Activated CD8-positive, alpha-beta memory T cell treated with anti-CD3 and anti-CD28 coated beads for 1 hour (primary cell): ENCODE measurements at places on chromosomes 4 and X.

- DNase-seq: no peak
Observed at GRCh38 chrX:108020631-108021030, 24.2 kb upstream of the VSIG1 start.

- DNase-seq: no peak
Observed at GRCh38 chr4:100356172-100356571, 161.7 kb downstream of the EMCN start.

DNA sequence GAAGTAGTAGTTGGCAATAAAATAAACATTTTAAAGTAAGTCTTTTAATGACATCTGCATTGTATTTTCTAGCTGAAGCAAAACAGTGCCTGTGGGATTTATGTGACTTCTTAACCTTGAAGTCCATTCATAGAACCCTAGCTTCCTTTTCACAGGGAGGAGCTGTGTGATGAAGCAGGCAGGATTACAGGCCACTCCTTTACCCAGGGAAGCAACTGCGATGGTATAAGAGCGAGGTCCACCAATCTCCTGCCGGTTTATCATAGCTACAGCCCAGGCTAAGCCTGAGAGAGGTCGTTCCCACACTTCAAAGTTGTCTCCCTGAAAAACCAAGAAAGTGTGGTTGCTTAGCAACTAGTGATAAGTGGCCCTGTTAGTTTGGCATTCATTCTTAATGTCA is 7.0 kb downstream of the RPL36A start:
- DNase-seq: no peak

DNA sequence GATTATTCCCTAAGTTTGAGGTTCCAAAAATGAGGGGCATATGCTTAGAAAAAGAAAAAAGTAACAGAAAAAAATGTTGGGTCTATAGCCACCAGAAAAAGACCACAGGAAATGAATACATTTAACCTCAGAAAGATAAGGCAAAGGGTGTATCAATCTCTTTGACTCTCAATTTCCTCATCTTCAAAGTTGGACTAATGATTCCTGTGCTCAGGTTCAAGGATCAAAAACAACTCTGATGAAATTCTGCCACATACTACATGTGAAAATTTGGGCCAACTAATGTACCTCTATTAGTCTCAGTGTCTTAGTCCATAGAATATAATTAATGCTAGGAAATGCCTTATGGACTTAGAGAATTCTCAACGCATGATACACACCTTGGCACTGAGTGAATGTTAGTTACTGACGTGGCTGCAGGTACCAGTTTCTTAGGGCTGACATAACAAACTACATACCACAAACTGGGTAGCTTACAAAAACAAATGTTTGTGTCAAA is 257.7 kb downstream of the ANKRD50 start:
- DNase-seq: no peak

DNA sequence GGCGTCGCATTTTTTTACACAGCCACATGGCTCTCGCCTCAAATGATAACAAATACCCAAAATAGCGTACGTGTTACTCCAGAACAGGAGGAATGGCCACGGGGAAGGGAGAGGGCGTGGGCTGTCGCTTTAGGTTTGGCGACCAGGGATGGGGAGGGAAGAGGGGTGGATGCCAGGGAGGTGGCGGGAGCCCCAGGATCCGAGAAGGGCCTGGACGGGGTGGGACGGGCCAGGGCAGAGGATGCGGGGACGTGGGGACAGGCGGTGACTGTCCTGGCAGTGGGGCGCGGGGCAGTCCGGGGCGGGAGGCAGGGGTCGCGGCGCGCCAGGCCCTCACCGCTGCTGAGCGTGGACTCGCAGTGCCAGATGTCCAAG is 631 bp downstream of the TMEM47 start:
- no peak for DNase-seq

DNA sequence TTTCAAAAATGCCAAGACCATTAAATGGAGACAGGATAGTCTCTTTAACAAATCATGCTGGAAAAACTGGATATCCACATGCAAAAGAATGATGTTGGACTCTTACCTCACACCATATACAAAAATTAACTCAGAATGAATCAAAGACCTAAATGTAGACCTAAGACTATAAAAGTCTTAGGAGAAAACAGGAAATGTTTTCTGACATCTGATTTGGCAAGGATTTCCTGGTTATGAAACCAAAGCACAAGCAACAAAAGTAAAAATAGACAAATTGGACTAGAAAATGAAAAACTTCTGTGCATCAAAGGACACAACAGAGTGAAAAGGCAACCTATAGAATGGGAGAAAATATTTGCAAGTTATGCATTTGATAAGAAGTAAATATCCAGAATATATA is 37.6 kb downstream of the ARFIP1 start:
- DNase-seq: no peak

DNA sequence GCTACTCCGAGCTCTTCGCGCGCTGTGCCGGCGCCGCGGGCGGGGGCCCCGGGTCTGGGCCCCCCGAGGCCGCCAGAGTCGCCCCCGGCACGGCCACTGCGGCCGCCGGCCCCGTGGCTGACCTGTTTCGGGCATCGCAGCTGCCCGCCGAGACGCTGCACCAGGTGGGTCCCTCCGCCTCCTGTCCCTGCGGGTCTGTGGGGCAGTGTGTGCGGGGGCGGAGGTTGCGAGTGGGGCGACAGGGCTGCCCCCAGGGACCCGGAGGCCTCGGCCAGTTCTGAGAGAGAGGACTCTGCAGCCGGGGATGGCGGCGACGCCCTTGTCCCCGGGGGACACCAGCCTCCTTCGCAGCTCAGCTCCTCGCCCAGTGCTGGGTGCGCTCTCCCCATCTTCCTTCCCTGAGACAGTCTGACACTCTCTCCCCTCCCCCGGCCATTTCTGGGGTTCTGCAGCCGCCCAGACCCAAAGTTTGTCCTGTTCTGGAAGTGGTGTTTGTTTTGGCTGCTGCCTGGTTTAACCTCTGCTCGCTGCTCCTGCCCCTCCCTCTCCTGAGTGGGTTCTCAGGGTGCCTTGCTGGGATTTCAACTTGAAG is 609 bp downstream of the REPS2 start:
- DNase-seq: no peak

GRCh38 chr4:143341186-143341755 is 4.6 kb downstream of the GAB1 start:
- no peak for DNase-seq

GRCh38 chr4:88803600-88804096 is 106.0 kb upstream of the NAP1L5 start:
- DNase-seq: no peak

DNA sequence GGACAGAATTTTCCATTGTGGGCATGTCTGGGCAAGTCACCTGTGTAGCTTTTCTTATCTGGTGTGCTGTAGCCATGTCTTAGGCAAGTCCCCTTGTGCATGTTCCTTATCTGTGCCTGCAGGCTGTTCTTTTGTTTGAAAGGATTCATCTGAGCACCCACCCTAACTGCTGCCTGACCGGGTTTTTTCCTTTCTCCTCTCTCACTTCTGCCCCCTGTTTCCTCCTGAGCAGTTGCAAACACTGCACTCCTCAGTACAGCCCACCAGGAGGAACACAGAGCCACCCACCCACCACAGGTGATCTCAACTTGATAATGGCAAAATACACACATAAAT is 29.2 kb upstream of the IL9R start:
- DNase-seq: no peak

- no peak for DNase-seq
Observed at GRCh38 chr4:102717448-102718092, 43.2 kb downstream of the MANBA start.

DNA sequence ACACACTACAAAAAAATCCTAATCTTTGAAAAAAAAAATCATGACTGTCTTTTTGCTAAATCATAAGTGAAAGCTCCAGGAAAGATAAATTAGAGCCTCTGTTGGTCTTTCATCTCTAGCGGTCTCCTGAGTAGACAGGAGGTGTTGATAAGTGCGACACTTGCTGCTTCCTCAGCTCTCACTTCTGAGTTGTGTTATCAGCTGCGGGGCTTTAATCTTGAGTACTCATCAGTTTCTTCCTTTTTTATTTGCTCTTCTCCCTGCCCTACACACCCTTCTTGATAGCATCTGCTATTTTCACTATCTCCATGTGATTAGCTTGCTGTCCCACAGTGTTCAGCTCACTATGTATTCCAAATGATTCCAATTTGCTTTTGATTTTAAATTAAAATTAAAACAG is 1449.2 kb downstream of the C4orf33 start:
- no peak for DNase-seq

DNA sequence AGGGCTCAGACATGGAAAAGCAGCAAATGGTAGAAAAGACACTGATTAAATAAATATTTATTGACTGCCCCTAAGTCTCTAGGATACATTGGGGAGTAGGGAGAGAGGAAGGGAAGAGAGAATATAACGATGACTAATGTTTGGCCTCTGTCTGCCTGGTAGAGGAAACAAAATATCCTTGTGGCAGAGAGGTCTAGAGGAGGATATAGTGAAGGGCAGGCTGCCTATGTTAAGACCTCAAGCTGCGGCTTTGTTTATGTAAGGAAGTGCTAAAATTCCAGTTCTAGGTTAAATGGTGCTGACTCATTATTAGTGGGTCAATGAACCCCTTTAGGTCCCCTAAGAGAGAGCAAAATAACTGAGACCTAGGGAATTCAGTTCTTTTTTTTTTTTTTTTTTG is 427.3 kb upstream of the FTHL17 start:
- no peak for DNase-seq

DNA sequence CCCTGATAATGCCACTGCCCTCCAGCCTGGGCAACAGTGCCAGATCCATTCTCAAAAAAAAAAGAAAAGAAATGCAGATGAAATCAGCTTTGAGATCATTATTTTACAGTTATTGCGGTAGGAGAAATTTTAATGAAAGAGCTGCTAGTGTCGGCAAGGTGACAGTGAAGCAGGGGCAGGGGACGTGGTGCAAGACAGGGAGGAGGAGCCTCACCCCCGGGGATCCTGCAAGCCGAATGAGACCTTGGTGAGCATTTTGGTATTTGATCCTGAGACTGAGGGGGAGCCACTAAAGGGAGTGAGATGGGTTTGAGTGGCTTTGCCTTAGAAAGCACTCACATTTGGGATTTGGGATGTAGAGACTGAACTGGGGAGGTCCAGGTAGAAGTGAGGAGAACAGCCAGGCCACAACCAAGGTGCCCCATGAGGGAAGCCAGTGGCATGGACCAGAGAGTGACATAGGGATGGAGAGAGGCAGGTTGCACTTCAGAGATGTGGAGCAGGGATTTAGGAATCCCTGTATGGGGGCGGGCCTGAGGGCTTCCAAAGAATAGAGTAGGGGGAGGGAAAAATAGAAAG is 23.6 kb downstream of the RBM10 start:
- DNase-seq: no peak

DNA sequence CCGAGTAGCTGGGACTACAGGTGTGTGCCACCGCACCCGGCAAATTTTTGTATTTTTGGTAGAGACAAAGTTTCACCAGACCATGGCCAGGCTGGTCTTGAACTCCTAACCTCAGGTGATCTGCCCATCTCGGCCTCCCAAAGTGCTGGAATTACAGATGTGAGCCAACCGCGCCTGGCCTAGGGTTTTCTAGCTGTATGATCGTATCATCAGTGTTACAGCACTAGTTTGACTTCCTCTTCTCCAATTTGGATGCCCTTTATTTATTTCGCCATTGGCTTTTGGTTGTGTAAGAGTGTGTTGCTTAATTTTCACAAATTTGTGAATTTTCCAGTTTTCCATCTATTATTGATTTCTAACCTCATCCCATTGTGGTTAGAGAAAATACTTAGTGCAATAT is 5.2 kb downstream of the TKTL1 start:
- DNase-seq: no peak

DNA sequence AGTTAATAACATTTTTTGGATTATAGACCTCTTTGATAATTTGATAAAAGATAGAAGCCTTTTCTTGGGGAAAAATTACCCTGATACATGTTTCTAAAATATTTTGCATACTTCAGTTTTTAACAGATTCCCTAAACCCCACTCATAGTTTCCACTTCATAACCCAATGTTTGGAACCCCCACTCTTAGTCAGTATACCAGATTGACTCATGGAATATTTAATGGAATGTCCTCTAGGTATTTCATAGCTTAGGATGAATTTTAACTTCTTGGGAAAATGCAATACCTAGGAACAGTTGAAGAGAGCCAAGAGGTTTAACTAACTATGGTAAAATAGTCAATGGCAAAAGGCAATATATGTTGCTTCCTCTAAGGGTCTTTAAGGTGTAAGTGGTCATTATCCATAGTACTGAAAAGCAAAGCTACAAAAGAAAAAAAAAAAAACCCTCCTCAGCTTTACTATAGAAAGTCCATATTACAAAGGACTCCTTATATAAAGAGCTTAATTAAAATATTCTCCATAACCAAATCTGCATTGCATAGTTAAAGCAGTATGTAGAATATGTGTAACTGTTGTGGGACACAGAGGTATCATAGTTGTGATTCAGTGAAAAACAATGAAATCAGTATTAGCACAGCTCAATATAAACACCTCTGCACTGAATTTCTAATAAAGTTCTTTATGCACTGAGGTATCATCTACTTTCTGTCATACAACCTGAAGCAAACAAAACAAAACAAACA is 159.9 kb downstream of the PCDH7 start:
- DNase-seq: no peak

DNA sequence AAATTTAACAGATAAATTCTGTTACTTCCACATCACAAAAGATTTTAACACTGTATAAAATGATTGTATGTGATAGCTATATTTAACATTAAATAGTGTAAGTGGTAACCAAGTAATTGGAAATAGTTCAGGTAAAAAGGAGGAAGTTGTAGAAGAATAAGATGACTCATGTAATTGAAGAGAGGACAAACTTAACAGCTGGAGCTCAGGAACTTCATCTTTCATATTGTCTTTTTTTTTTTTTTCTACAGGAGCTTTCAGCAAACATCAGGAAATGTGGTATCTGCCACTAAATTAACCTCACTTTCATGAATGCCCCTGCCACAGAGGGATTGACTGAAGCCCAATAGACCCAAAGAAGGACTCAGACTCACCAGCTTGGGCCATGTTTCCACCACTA is 188.4 kb upstream of the VEGFC start:
- no peak for DNase-seq

DNA sequence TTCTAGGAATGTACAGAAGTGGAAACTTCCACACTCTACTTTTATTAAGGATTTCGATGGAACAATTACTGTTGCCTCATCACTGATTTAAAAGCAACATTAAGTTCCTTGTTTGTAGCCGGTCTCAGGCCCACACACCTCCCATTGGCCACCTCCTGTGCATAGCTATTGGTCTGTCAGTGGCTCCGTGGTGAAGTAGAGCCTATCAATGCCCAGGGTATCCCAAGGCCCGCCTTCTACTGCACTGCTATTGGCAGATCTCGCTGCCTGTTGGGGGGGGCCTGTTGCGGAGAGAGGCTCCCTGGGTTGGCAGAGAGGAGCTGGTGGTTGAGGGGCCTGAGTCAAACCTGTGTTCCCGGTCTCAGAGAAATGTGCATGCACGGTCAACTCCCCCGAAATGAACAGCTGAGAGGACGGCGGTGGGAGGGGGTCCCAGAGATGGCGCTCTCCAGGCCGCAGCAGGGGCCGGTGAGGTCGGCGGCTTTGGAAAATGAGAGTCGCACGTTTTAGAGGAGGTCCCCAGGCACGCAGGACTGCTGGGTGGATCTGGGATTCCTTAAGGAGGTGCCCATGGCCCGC is 4.9 kb upstream of the ARAF start:
- DNase-seq: peak; percentile 61

DNA sequence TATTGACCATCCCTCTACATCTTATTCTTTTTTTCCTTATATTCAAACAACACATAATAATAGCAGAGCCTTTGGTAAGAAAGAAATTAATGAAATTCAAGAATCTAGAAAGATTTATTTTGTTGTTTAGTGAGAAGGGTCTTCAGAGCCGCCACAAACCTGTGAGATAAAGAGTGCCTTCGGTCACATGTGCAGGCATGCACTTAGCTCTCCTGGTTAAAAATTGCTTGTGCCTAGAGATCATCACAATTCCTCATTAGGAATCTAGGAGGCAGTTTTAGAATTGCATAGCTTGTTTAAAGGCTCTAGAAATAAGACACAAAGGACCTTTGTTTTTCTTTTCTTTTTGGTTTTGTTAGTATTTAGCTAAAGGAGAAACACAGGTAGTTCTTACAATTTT is 1948.4 kb upstream of the IGFBP7 start:
- DNase-seq: no peak
